Stomach (tissue), 19 donors: ENCODE measurements at places on chromosomes 3 and 15. TPM values are rescaled to one million over a fixed set of nuclear protein-coding genes. Genes with fewer than 3 reads are reported as not detected.

DNA sequence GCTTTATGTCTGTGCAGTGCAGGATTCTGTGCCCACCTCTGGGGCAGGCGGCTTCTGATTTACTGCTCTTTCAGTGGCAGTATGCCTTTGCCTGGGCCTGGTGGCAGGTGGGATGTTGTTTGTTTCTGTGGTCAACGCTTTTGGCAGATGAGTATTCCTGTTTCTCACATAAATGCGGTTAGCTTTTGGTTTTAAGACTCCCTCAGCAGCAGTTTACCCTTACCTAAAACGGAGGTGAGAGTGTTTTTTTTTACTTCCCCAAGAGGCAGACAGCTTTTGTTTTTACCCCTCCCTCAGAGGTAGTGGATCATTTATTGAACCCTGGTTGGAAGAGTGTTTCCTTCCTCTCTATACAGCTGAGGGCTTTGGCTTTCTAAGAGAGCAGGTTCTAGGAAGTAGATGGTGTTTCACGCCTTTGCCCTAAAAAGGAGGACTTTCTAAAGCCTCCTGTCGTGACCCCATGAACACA, 134.1 kb upstream of the PLSCR5 start:
- H3K27ac ChIP-seq, result no peak overlapping the region
- H3K36me3 ChIP-seq, result no peaks in the 10 kb centered on the region
- no peaks in the 10 kb centered on the region for H3K4me1 ChIP-seq
- H3K27me3 ChIP-seq, result no peaks in the 10 kb centered on the region

DNA sequence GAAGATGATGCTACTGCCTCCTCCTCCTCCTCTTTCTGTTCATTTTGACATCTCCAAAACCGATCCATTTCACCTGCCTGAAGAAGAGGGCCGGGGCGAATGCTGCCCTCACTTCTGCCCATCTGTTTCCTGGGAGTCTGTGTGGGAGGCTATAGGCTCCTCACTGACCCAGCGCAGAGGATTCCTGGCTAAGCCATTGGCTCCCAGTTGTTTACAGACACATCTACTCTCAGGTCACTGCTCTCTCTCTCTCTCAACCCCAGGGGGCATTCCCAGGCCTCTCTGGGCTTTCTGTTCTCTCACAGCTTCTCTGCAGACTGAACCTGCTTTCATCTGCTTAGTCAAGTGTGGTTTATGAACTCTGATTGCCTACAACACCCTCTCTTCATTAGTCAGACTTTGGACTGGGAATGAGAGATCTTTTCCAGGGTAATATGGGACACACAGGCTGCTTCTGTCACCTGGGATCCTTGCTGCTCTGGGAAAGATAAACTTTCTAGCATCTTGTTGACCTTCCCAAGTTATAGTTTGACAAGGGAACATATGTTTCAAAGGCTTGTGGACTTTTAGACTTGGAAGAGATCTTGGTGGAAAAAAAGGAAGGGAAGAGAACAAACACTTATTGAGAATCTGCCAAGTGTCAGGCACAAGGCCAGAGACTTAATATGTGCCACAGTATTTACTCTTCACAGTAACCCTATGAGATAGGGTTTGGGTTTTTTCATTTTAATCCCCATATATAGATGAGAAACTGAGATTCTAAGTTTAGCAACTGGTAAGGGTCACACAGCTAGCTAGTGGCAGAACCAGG, 30.2 kb upstream of the USP3 start:
- no peaks in the 10 kb centered on the region for H3K27me3 ChIP-seq
- H3K4me3 ChIP-seq, result no peak overlapping the region
- no peaks in the 10 kb centered on the region for H3K36me3 ChIP-seq
- DNase-seq, result peak; percentile 79
- H3K4me1 ChIP-seq, result peaks cover 48% of the 10 kb centered on the region

GRCh38 chr3:177528306-177529070, 331.2 kb upstream of the TBL1XR1 start:
- no peaks in the 10 kb centered on the region for H3K36me3 ChIP-seq
- no peaks in the 10 kb centered on the region for H3K27me3 ChIP-seq
- DNase-seq, result no peak
- H3K4me3 ChIP-seq, result no peak overlapping the region
- H3K4me1 ChIP-seq, result no peaks in the 10 kb centered on the region

GRCh38 chr15:28901987-28902745, 16.4 kb downstream of the APBA2 start:
- no peak overlapping the region for H3K4me3 ChIP-seq
- H3K36me3 ChIP-seq, result no peaks in the 10 kb centered on the region
- H3K27ac ChIP-seq, result no peak overlapping the region
- DNase-seq, result no peak

- H3K27me3 ChIP-seq, result no peaks in the 10 kb centered on the region
- no peak overlapping the region for H3K27ac ChIP-seq
Observed at GRCh38 chr3:113143353-113143752, 68.0 kb upstream of the BOC start.

DNA sequence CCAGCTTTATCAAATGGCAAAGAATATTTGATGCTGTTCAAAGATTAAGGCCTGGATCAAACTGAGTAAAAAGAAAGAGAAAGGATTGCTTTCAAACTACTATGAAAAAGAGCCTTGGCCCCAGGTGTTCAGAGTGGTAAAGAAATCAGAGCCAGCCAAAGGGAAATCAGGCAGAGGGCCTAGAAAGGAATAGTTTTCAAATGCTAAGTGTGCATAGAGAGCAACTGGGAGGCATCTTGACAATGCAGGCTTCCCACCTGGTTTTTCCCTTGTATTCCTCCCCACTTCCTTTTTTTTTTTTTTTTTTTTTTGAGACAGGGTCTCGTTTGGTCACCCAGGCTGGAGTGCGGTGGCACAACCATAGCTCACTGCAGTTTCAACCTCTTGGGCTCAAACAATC, 340.2 kb upstream of the ADAMTS9 start:
- no peak overlapping the region for H3K27ac ChIP-seq
- H3K36me3 ChIP-seq, result no peaks in the 10 kb centered on the region
- no peak overlapping the region for H3K4me3 ChIP-seq
- no peaks in the 10 kb centered on the region for H3K27me3 ChIP-seq

DNA sequence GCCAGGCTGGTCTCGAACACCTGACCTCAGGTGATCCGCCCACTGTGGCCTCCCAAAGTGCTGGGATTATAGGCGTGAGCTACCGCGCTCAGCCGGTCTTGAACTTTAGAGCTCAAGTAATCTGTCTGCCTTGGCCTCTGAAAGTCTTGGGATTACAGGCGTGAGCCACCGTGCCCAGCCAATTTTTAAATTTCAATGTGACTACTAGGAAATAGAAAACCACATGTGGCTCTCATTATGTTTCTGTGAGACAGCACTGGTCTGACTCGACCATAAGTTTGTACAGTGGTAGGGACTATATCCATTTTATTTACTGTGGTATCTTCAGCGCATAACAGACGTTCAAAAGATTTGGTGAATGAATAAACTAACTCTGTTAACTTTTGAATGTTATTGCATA, 9.1 kb downstream of the ZFAND6 start:
- H3K4me1 ChIP-seq, result peaks cover 51% of the 10 kb centered on the region
- H3K4me3 ChIP-seq, result no peak overlapping the region
- H3K27me3 ChIP-seq, result no peaks in the 10 kb centered on the region
- H3K27ac ChIP-seq, result no peak overlapping the region
- H3K36me3 ChIP-seq, result no peaks in the 10 kb centered on the region

- H3K27me3 ChIP-seq, result no peaks in the 10 kb centered on the region
- no peaks in the 10 kb centered on the region for H3K4me1 ChIP-seq
- DNase-seq, result no peak
- no peak overlapping the region for H3K4me3 ChIP-seq
Observed at GRCh38 chr3:166270429-166270828, 433.2 kb upstream of the BCHE start.

GRCh38 chr15:71962537-71962936, 152.2 kb downstream of the NR2E3 start:
- no peak overlapping the region for H3K4me3 ChIP-seq
- H3K4me1 ChIP-seq, result no peaks in the 10 kb centered on the region
- no peaks in the 10 kb centered on the region for H3K27me3 ChIP-seq
- no peaks in the 10 kb centered on the region for H3K36me3 ChIP-seq
- H3K27ac ChIP-seq, result no peak overlapping the region
- DNase-seq, result no peak

DNA sequence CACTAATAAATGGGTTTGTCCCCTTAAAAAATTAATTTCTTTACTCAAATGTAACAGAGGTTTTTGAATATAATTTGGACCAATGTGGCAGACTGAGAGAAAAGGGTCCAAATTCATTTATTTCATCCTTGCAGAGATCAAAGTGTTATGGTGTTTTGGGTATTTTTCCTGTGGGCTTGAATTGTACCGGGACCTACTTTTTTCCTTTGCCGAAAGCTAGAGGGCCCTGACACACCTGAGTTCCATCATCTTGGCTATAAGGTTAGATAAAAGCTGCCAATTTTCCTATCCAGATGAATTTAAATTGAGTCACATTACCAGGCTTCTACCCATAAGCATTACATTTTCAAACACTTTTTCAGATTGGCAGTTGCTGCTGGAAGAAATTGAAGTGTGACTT, 908 bp downstream of the CCNB2 start:
- DNase-seq, result no peak
- H3K4me3 ChIP-seq, result peak overlapping the region; percentile 58
- no peaks in the 10 kb centered on the region for H3K36me3 ChIP-seq

DNA sequence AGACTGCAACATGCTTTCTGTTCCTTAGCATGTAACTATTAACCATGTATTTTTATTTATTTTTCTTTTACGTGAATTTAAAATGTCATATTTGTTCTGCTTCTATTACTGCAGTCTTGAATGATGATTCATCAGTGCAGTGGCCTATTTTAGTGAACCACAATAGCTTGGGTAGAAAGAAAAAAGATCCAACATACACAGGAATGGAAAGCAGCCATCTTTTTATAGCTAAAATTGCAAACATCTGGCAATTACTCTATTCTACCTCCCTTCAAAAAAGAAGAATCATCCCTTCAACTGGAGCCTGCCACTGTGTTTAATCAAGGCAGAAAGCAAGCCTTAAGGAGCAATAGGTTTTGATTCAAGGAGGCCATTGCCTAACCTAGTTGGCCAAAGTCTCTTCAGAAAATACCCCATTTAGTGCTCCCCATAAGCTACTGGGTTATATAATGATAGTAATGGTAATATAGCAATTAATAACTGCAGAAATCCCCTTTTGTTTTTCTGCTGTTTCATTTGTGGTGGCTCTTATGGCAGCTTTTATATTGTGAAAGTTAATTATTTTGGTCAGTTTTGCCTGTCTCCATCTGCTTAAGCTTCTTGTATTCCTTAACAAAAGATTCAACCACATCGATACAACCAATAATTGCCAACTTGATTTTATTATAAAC, 267.3 kb downstream of the LPP start:
- no peak overlapping the region for H3K4me3 ChIP-seq
- DNase-seq, result no peak
- H3K4me1 ChIP-seq, result peaks cover 13% of the 10 kb centered on the region
- no peaks in the 10 kb centered on the region for H3K27me3 ChIP-seq

- H3K4me3 ChIP-seq, result no peak overlapping the region
- no peaks in the 10 kb centered on the region for H3K4me1 ChIP-seq
- H3K27ac ChIP-seq, result no peak overlapping the region
- no peaks in the 10 kb centered on the region for H3K36me3 ChIP-seq
Observed at GRCh38 chr15:87287156-87287555, 969.4 kb downstream of the NTRK3 start.

DNA sequence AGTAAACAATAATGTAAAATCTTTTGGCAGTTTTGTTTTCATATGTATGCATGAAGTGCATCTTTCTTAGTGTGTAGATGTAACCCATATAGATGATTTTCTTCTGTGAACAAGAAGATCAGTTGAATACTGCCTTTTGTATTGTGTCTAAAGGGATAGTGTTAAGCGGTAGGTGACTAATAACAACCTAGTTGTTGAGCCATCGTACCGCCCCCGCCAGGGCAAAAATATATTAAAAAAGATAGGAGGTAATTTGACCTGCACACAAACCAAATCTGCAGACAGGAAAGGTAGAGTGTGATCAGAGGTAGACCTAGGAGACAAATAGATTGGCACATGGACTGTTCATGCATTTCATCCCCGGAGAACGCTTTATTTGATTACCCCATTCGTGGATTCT, 3.3 kb upstream of the GMNC start:
- H3K4me1 ChIP-seq, result peaks cover 8% of the 10 kb centered on the region
- no peak overlapping the region for H3K4me3 ChIP-seq
- no peaks in the 10 kb centered on the region for H3K36me3 ChIP-seq
- peaks cover 8% of the 10 kb centered on the region for H3K27me3 ChIP-seq

GRCh38 chr3:17459470-17459993, 282.9 kb downstream of the TBC1D5 start:
- H3K27me3 ChIP-seq, result no peaks in the 10 kb centered on the region
- no peak for DNase-seq
- H3K36me3 ChIP-seq, result no peaks in the 10 kb centered on the region
- H3K27ac ChIP-seq, result no peak overlapping the region
- H3K4me1 ChIP-seq, result no peaks in the 10 kb centered on the region
- no peak overlapping the region for H3K4me3 ChIP-seq

DPPA2 gene
- not detected for total RNA-seq

HIGD2B gene
- total RNA-seq, result not detected

IGSF10 gene
- total RNA-seq, result 11.9 TPM

CPNE9 gene
- total RNA-seq, result not detected

ROPN1 gene
- not detected for total RNA-seq

ZIC4 gene
- not detected for total RNA-seq

TNFAIP8L3 gene
- 0.58 TPM for total RNA-seq

CD200R1 gene
- 5.7 TPM for total RNA-seq

DUOX1 gene
- total RNA-seq, result 111 TPM

BTBD1 gene
- total RNA-seq, result 72.2 TPM

CLCN2 gene
- total RNA-seq, result 4.2 TPM

CCDC50 gene
- 178 TPM for total RNA-seq

SQOR gene
- total RNA-seq, result 49.6 TPM

CYP19A1 gene
- not detected for total RNA-seq

C3orf70 gene
- 3.3 TPM for total RNA-seq
